ENCODE measurements at places on chromosomes 1 and 21.

- no peak for DNase-seq
Measured at GRCh38 chr1:162639718-162640117, 7.5 kb downstream of the DDR2 start.

DNA sequence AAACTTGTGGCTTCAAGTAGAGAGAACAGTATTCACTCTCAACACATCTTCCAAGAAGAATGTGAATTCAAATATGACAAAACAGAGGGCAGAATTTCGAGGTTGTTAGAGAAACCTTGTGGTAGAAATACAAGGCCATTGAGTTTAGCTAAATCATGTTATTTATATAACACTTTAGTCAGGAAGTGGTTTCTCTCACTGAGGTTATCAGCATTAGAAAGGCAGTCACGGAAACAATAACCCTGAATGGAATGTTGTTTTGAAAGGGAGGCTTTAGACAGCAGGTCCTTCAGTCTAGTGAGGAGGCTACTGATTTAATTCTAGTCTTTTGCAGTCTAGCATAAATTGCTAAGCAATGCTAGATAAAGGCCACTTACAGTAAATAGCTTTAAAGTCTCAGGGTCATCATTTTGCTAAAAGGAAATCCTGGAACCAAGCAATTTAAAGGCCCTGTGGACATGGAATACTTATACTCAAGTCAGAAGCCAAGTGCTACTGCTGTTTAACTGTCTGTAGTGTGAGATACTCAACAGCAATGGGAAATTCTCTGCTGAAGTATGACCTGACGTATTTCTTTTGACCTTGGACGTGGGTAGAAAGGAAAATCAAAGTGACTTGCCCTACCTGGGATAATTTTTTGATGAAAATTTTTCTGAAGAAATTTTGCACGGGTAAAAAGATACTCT lies 89.0 kb upstream of the CHODL start:
- no peak for DNase-seq

- no peak for DNase-seq
Measured at GRCh38 chr1:178847396-178847849, 23.5 kb downstream of the ANGPTL1 start.

GRCh38 chr1:5333291-5333690 lies 658.9 kb downstream of the NPHP4 start:
- no peak for DNase-seq

DNA sequence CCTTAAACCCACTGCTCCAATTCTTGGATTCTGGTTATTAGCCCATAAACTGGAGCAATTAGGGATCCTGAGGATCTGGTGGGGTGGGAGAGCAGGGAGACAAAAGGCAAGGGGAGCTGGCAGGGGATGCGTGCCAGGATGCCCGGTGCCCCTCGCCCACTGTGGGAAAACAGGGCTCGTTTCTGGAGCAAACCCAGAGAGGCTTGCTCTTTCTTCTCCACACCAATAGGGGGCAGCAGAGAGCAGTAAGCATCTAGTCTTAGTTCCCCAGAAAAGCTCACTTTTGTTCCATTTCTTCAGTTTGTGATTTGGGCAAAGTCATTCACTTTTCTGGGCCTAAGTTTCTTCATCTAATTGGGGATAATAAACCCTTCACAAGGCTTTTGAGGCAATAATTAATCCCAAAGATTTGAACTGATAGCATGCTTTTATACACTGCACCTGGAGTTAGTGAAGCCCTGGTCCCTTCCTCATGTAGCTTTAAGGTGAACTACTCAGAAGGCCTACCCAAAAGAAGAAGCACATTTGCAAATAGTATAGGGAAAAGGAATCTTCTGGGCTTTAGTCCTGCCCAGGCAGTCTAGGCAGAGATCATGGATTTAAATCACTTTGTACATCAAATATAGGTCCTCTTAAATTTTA lies 160.6 kb upstream of the USP24 start:
- DNase-seq = peak; percentile 23

DNA sequence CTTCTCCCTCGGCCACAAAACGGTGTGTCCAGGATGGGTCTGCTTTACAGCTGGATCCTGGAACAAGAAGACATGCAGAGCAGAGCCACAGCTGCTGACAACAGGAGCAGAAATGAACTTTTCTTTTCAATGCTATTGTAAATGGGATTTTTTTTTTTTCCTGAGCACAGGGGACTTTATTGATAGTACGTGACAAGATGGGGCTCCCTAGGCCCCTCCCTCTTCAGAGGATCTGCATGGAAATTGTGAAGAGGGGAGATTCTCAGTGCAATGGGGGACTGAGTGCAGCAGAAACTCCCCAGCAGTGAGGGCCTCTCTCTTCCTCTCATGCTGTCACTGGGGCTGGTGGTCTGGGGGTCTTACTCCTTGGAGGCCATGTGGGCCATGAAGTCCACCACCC lies 40.8 kb upstream of the CD2 start:
- no peak for DNase-seq

DNA sequence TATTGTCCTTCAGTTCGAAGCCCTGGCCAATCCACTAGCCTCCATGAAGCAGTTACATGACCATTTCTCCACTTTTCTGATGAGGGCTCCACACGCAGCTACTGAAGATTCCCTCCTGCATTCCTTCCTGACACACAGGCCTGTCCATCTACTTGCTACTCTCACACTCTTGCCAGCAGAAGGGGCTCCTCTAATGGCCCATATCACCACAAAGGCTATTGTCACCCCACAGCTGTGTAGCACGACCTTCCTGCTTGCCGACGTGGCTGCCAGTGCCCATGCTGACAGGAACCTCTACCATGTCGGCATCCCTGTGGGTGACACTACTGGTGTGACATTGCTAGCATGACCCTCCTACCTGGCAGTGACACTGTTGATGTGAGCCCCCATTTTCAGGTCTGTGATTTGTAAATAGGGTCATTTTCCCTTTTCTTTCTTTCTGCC lies 1528.6 kb upstream of the TPTE start:
- DNase-seq = no peak

- no peak for DNase-seq
Measured at GRCh38 chr1:11499601-11500331, 20.8 kb downstream of the DISP3 start.

DNA sequence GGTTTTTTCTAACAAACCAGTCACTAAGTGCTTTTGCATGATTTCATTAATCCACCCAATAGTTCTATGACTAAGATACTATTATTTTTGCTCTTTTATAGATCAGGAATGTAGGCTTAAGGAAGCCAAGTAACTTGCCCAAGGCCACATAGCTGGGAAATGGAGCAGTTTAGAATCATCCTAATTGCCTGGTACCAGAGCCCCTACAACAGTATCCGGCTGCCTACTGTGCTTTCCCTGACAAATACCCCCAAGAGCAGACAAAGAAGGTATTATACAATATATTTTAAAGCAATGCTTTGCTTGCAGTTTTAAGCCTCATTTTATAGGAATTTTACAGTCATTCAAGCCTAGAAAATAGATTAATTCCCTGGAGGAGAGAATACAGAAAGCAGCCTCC lies 45.5 kb upstream of the RASAL2 start:
- DNase-seq = no peak

DNA sequence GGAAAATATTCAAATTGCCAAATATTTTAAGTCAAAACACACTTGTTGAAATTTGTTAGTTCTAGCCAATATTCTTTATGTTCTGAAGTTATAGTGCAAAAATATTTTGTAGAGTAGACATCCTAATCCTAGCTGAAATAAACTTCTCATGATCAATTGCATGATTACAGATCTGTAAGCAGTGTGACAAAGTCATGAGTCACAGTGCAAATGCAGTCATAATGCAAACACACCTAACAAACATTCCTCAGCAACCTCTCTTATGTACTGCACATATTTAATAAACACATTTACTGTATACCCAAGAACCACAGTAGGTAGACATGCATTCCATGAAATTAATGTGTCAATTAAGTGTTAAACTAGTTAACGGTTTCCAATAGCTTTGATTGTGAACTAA lies 1857.4 kb downstream of the NCAM2 start:
- no peak for DNase-seq

- DNase-seq = peak; percentile 2
Measured at GRCh38 chr21:14383596-14384180, 742 bp upstream of the HSPA13 start.

DNA sequence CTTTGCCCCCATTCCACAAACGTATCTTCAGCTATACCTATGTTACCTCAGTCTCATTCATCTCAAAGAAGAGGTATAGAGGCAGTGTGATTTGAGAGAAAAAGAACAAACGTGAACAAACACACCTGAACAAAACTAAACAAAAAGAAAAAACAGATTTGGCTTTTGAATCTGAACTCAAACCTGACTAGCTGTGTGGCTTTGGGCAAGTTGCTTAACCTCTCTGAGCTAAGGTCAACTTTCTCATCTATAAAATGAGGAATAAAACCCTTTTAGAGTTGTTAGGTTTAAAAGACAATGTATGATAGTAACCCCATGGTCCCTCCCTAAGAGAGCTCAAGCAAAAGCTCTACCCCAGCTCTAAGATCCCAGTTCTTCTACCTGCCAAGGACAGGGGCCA lies 73.5 kb downstream of the ZNF648 start:
- no peak for DNase-seq

DNA sequence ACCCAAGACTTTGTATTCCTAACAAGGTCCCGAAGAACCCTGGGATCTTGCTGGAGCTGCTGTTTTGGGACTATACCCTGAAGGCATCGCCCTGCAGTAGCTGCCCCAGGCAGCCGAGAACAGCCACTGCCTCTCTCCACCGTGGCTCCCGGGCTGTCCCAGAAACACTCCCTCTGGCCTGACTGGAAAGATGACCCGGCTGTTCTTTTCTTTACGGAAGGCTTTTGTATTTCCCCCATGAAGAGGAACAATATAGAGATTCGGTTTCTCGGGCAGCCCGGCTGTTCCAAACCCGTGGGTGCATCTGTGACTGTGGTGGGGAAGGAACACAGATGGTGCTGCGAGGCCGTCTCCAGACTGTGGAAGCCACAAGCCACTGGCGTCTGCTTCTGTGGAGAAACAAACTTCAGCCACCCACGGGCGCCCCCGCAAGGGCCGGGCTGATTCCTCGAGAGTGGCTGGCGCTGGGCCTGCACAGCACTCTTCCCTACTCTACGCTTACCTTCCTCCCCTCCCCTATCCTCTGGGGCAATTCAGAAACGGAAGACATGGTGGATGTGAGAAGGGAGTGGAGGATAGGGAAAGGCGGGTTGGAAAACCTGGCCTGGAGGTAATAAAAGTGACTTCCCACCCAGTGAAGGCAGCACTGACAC lies 33.7 kb upstream of the VASH2 start:
- DNase-seq = no peak

DNA sequence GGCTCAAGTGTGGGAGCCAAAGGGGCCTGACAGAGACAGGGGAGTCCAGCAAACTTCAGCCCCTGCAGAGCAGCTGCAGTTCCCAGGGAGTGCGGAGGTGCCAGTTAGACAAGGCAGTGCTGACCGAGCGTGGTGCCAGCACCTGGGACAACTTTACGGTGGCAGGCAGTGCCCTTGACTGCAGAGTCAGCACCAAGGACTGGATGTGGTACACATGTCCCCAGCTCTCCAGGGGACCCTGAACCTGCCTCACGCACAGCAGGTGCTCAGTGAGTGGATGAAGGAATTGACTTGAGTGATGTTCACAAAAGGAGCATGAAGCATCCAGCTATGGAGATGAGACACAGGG lies 296.5 kb downstream of the SIPA1L2 start:
- DNase-seq = no peak

- no peak for DNase-seq
Measured at GRCh38 chr1:153610334-153610733, 2.6 kb downstream of the S100A16 start.

- no peak for DNase-seq
Measured at GRCh38 chr1:103146166-103146565, 37.8 kb upstream of the COL11A1 start.

GRCh38 chr1:94063379-94063778 lies 57.6 kb downstream of the ABCA4 start:
- DNase-seq = no peak
